ENCODE measurements at places on chromosomes 3 and 15.

GRCh38 chr15:68158046-68158628, 47.0 kb downstream of the CALML4 start:
- DNase-seq, result no peak

DNA sequence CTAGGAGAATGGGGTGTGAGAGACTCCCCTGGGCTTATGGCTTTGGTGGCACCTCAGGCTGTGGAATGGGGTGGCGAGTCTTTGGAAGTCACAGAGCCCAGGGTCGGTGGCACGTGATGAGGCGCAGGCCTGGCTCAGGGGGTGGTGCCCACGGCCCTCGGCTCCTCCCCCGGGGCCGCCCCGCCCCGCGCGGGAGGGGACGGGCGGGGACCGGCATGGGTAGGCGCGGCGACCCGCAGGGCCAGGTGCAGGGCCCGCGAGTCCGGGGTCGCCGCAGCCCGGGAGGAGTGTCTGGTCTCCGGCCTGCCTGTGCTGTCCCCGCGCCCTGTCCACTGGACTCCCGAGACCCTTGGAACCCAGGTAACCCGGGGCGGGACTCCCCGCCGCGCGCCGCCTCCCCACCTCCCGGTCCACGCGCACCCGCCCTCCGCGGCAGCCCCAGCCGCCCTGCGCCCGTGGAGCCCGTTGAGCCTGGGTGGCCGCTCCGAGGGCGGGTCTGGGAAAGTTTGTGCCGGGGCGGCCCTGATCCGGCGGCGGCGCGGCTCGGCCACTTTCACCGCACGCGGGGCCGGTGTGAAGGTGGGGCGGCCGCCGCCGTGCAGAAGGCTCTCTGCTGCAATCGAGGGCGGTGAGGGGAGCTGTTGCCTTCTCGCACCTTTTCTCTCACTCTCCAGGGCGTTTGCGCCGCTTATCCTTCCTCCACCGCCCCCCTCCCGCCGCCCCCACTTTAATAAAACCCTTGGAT, at the start of gene PAQR5:
Gene PAQR5, plus strand, starts transcription at position 216 of the 745 bp plus-strand sequence. CDS start 61,169 bp downstream, outside the sequence.
- peak; percentile 56 for DNase-seq

GRCh38 chr3:24401090-24401810, 93.4 kb downstream of the THRB start:
- no peak for DNase-seq

DNA sequence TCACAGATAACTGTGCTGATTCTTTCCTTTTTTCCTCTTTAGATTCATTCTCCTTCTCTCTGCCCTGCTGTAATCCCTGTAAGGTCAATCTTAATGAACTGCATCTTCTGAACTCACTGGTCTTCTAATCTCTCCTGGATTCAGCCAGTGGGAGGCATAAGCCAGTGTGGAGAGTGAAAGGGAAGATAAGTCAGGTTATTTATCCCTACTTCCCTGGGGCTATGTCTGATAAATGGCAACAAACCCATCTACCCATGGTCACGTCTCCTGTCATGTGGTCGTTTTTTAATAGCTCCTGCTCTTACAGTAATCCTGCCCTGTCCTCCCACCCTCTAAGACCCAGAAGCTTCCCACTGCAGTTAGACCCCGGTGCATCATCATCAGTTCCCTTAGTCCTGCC, 199.6 kb upstream of the NAALADL2 start:
- DNase-seq, result no peak

DNA sequence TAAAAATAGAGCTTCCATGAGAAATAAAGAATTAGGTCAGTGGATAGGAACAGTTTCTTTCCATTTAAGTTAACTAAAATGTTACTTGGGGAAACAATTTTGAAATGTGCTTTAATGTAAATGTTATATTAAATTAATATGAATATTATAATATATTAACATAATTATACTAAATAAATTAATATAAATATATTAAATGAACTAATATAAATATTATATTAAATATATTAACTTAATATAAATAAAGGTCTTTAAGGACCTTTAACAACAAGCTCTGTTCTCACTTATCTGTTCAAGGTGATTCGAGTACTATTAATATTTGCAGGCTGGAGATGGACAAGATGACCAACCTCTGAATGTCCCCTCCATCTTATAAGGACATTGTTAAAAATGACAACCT, 100.6 kb downstream of the MAGI1 start:
- DNase-seq, result no peak

GRCh38 chr15:91873138-91873536, 19.6 kb downstream of the SLCO3A1 start:
- no peak for DNase-seq

DNA sequence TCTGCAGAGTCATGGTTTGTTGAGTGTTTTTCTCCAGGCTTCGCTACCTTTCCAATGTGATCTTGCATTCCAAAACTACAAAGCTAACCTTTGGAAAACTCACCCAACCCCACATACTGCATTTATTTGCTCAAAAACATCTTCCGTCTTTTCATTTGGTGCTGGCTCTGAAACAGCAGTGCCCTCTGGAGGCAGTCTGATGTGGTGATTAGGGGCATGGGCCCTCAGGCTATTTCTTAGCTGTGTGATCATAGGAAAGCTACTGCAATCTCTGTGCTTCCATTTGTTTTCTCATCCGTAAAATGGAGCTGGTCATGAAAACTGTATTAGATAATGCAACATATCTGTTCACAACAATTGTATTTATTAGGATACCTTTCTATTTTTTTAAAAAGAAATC, 47.0 kb downstream of the MTHFS start:
- peak; percentile 46 for DNase-seq

All from common myeloid progenitor, CD34-positive (primary cell).